ENCODE measurements at places on chromosomes 3 and 15.

DNA sequence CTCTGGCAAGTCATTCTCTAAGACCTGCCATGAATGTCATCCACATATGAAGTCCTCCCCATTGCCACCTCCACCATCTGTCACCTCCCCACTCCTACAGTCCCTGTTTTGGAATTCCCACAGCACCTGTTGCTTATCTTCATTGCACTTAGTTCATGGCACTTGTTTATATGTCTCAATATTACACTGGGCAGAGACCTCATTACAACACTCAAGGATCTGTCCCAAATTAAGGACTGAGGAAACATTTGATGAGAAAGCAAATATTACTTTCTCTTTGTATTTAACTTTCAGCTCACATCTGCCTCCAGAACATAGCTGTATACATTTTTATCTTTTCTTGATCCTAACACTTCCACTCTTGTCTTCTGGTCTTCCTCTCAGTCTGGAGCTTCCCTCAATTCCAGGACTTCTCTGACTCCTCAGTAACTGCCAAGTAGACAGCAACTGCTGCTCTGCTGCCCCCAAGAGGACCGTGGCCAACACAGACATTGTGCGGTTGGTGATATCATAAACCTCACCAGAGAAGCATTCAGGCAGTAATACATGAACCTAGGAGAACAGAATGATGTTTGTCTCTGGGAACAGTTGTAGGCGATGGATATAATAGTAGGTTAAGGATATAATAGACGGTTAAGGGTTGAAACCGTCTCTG lies 45.0 kb upstream of the FGF12 start:
- no peak for DNase-seq

GRCh38 chr15:52039925-52040781 lies 21.1 kb downstream of the MAPK6 start:
- DNase-seq = no peak

- no peak for DNase-seq
Observed at GRCh38 chr15:51181905-51182304, 87.2 kb upstream of the TNFAIP8L3 start.

- no peak for DNase-seq
Observed at GRCh38 chr3:171186817-171187500, 160.4 kb upstream of the SLC2A2 start.

GRCh38 chr3:104887069-104887468 lies 479.6 kb upstream of the ALCAM start:
- DNase-seq = no peak

DNA sequence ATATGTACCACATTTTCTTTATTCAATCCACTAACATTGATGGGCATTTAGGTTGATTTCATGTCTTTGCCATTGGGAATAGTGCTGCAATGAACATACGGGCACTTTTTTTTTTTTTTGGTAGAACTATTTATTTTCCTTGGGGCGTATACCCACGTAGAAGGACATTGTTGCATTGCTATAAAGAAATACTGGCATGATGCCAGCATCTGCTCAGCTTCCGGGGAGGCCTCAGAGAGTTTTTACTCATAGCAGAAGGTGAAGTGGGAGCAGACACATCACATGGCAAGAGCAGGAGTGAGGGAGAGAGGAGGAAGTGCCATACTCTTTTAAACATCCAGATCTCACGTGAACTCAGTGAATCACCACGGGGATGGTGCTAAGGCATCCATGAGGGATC lies 197.0 kb downstream of the SQOR start:
- DNase-seq = no peak

DNA sequence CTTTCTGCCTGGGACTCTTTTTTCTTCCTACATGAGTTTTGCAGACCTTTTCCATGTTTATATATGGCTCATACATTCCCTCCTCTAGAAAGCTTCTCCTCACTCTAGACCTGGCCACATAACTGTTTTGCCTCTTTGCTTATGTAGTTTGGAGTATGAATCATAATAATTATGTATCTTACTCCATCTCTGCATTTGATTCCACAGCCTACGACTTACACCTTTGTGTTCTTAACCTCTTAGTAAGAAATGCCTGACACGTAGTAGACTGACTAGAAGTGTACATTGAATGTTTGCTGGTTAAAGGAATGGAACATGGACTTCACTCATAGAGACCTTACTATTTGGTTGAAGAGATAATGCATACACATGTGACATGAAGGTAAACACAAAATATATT lies 56.4 kb downstream of the MBNL1 start:
- no peak for DNase-seq

DNA sequence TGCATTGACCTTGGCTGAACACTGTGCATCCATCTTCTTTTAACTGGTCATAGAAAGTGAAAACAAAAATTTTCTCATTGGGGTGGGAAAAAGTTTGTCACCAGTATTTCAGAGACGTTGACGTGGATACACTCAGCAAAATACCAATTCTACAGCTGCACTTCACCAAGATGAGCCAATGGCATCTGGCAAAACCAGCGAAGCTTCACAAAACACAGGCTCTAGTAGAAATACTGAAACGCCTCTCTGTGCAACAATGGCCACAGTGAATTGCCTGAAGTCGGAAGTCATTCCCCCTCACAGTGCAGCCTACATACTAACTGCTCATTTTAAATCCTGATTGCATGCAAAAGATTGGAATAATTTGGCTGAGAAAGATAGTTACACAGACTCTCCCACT lies 17.0 kb downstream of the PCYT1A start:
- no peak for DNase-seq

DNA sequence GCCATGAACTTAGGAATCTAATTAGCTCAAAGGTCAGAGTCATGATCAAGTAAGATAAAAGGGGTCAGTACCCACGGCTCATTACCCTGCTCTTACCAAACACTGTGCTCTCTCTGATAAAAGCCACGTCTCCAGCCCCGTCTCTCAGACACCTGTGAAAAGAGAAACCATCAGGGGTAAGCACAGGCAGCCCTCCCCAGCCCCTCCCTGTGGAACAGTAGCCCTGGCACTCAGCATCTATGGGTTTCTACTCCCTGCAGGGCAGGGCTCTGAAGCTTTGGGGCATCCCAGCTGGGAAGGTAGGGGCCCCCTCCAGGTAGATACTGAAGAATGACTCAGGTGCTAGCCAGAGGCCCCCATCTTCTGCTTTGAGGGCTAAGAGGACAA lies 10.5 kb downstream of the LTF start:
- DNase-seq = no peak

DNA sequence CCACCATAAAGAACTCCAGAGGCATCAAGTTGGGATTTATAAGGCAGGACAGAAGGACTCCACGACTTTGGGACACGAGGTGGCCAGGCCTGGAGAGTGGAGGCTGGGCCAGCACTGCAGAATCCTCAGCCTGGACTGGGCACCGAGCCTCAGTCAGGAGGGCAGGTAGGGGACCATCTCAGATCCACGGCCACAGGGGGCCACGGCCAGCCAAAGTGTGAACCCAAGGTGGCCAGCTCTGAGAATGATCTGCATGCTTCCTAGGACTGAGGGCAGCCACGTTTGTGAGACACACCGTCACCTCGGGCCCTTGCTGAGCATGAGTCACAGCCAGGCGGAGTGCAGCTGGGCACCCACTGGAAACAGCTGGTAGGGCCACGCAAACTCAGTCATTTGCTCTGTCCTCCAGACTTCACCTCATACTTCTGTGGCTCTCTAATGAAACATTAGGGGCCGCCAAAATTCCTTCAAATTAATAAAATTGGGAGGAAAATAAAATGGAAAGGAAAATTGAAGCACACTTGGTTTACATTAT lies 65.8 kb downstream of the CTNNB1 start:
- DNase-seq = no peak

GRCh38 chr15:62706317-62706716 lies 336.2 kb upstream of the TPM1 start:
- DNase-seq = no peak

DNA sequence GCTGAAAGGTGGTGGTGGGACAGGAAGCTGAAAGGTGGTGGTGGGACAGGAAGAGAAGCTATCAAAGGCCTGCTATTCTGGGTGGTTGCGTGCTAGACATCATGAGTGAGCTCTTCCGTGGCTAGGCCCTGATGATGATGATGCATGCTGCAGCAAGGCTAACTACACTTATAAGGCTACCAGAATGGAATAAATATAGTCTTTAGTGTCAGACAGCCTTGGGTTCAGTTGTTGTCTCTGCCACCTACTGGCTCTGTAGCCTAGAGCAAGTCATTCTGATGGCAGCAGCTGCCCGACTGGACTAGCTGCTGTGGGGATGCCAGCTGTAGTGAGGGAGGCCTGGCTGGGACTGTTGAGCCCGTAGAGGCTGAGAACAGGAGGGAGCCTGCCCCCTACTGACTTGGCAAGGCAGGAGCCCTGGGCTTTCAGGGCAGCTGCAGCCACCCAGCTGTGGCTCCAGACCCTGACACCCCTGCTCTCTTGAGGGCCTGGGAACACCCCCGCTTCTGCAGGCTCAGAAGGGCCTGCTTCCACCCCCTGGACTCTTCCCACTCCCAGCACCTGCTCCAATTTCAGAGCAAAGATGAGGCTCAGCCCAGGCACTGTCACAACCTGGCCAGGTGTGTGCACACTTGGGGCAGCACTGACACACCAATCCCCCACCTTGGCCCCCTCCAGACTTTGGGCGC lies 21.4 kb upstream of the ZBED2 start:
- no peak for DNase-seq

DNA sequence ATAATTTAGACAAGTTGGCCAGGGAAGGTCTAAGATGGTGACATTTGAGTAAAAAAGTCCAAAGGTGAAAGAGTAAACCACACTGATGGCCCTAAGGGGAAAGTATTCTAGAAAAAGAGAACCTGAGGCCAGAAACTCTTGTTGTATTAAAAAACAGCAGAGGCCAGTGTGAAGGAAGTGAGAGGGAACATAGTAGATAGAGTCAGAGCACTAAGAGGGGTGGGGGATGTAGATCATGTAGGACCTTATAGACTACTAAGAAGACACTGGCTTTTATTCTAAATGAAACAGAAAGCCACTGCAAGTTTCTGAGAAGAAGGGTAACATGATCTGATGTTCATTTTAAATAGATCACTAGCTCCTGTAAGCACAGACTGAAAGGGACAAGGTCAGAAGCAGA lies 14.5 kb downstream of the POLQ start:
- DNase-seq = no peak

- no peak for DNase-seq
Observed at GRCh38 chr3:52216585-52217408, 8.6 kb downstream of the TLR9 start.

- DNase-seq = no peak
Observed at GRCh38 chr15:39663704-39664250, 82.9 kb downstream of the THBS1 start.

DNA sequence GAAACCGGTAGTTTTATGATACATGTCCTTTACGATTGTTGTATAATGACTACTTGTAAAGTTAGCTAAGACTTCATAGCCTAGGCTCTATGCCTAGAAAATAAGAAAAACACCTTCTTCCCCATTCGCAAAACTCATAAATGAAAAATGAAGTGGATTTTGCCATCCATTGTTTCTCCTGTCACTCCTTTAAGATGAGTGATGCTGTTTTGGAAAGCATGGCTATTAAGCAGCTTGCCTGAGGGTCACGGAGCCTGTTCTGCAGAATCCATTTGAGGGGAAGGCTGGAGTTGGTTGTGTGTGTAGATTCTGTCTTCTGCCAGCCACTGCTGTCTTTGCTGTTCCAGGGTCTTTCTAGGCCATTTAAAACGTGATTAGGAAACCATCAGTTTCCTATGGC lies 31.5 kb downstream of the ROBO2 start:
- DNase-seq = no peak

DNA sequence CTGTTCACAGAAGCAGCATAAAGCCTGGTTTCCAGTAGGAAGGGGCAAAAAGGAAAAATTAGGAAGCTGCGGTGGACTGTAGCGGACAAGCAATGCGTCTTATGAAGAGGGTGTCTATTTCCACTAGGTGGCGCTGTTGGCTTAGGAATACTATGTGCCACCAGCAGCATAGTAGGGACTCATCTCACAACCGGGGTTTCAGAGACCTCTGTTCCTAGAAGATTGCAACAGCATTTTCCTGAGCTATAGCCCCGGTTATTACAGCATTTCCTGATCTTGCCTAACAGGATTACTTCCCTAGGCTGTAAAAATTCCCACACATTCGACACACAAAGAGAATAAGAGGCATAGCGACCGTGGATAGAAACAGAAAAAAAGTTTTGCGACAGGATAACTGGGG lies 683.0 kb downstream of the TBL1XR1 start:
- DNase-seq = no peak

DNA sequence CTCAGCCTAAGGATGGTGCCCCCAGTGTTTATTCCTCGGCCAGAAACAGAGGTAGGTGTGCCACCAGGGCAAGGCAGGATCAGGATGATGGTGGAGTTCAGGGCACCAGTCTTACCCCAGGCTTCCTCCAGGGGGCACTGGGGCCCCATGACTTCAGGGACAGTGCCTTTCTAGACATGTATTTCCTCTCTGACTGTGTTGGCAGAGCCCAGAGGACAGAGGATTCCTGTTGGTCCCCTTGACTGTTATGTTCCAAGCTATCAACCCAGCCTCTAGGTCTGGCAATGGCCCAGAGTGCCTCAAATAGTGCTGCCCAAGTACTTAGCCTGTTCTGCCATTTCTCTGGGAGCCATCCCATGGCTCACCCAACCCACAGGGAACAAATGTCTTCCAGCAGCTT lies 2.8 kb downstream of the HEMK1 start:
- DNase-seq = no peak

GRCh38 chr3:45332901-45333407 lies 55.4 kb upstream of the LARS2 start:
- DNase-seq = no peak

DNA sequence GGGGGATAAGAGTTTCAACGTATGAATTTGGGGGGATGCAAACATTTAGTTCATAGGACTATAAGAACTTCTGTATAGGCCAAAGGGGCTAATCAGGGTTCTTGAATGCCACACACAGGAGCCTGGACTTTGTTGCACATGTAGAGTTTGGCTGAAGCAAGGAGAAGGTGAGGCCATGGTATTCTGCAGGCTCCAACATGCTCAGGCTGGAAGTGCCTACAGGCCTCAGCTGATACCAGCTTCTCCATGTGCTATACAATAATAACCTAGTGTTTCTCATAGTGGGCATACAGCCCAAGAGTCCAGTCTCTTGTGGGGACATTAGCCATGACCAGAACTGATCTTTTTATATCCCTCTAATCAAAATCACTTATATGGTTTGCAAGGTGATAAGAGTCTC lies 399.7 kb upstream of the MCTP2 start:
- no peak for DNase-seq

GRCh38 chr3:102006812-102007485 lies 157.6 kb downstream of the NFKBIZ start:
- DNase-seq = no peak

DNA sequence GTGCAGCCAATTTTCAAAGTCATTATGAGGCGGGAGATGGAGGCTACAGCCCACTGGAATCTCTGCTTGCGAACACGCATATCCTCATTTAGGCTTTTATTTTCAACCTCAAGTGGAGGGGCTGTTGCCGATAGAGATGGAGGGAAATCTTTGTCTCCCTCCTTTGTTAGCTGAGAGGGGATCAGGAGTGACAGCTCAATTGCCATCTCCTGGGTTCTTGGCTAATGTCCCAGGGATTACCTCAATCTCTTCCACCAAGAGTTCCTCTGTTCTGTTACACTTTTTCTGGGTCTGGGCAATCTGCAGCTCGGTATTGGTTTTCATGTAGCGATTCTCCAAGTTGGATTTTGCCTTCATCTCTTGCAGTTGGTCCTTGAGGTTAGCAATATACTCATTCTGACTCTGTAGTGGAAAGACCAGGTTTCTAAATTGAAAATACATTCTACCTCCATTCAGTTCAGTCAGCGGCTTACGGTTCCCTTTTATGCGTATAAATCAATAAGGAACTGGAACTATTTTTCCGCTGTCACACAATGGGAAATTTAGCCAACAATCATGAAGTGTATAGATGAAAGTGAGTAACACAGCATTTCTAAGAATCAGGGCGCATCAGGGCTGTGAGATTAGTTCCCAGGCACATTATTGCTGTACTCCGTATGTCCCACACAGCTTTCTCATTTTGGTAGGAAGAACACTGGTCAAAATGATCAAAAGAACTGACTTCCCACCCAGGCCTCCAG lies 36.2 kb upstream of the RPL35A start:
- DNase-seq = no peak

All from NCI-H1417 treated with DMSO at 0.1 percent for 48 hours (cell line).